NCI-H1417 treated with DMSO at 0.1 percent for 48 hours (cell line): ENCODE measurements at places on chromosomes 7 and 10.

DNA sequence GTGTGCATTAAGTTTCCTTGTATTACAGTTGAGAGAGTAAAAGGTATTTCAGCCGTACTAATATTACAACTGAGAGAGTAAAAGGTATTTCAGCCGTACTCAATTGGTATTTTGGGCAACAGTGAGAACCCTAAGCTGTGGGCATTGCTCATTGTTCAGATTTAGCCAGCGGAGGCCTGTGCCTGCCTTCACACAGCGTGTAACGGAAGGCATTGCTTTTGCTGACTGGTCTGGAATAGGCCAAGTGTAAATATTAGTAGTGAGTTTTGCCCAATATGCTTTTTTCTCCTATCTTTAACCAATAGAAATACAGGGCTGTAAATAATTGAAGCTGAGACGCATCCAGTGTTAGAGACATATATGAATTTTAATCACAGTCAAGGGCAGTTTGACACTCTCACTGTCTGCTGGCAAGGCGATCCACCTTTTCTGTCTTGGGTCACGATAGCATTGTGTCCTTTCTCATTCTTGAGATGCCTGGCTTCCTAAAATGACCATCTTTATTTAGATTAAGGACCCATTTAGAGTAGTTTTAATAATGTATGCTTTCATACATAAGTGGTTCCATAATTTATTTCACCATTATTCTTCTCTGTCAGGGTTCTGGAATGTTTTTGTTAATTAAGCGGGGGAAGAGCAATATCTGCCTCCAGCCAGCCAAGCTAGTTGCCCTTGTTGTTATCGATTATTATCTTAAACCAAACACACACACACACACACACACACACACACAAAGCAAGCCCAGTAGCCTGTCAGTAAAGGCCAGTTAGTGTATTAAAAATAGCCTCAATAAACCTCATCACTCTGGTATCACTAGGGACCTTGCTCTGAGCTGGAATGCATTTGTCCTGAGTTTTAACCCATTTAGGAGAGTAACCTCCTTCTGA is 130.7 kb downstream of the CELF2 start:
- no peak for DNase-seq

GRCh38 chr10:2529945-2530344 is 537.4 kb upstream of the PFKP start:
- no peak for DNase-seq

GRCh38 chr10:4649886-4650508 is 176.0 kb upstream of the AKR1E2 start:
- DNase-seq = no peak

DNA sequence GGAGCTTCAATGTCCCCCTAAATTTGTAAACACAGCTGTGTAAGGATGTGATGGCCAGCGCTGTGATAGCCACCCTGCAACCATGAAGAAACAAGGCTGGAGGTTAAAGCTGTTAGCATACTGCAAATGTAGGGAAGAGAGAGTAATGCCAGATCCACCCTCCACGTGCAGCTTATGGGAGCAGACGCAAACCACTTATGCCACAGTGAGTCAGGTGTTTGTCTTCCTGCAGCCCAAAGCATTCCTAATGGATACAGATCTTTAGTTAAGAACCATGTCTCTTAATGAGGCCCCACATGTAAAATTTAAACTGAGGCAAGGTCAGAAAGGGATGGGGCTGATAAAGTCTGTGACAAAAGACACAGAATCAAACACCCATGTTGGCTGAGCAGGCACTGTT is 13.6 kb upstream of the MYL7 start:
- no peak for DNase-seq

DNA sequence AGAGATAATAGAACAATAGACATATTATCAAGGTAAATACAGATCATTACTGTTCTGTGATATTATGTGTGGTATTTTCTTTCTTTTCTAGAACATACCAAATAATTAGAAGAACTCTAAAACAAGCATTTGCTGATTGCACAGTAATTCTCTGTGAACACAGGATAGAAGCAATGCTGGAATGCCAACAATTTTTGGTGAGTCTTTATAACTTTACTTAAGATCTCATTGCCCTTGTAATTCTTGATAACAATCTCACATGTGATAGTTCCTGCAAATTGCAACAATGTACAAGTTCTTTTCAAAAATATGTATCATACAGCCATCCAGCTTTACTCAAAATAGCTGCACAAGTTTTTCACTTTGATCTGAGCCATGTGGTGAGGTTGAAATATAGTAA is 185.5 kb downstream of the CFTR start:
- no peak for DNase-seq

GRCh38 chr10:90937645-90938258 is 16.9 kb upstream of the ANKRD1 start:
- no peak for DNase-seq

- DNase-seq = no peak
These were observed 146.3 kb upstream of the GPR26 start for GRCh38 chr10:123519861-123520260.

- DNase-seq = no peak
These were observed 39.5 kb downstream of the ZNF117 start for GRCh38 chr7:64951250-64951848.

- DNase-seq = no peak
These were observed 73.9 kb downstream of the AGMO start for GRCh38 chr7:15487896-15488295.

GRCh38 chr7:137967143-137968018 is 34.5 kb downstream of the CREB3L2 start:
- no peak for DNase-seq

DNA sequence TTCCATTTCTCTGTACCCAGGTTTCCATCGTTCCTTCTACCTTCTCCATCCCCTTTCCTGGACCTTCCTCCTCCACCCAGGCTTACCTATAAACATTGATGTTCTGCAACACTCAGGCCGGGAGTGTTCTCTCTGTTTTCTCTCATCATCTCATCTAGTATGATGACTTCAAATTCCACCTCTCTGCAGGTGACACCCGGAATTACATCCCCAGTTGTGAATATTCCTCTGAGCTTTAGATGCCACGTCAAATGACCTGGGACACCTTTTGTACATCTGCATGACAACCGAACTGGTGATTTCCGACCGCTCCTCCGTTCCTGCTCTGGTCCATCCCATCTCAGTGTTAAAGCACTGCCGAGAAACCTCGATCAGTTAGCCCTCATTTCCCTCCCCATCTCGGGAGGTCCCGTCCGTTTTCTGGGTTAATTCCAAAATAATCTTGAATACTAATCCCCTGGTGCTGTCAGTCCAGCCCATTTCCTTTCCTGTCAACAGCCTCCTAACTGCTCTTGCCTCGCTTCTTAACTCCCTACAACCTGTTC is 76.7 kb upstream of the SAMD8 start:
- no peak for DNase-seq
